ENCODE measurements at places on chromosomes 5 and 9.

DNA sequence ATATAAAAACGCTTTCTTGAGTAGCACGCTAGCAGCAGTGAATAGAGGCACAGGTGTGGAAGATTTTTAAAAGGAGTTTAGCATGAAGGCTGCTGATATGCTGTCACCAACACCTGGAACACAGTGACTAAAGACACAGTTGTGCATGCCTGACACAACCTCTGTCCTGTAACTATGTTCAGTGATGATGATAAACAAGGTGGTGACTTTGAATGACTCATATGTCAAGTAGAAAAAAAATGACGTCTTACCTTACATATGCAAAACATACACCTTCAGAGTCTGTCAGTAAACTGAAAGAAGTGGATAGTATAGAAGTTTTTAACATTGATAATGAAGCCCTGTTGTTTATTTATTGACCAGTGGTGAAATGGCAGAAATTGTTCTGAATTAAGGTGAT lies 66.2 kb upstream of the ADCY2 start:
- no peak for DNase-seq

GRCh38 chr5:172764861-172765765 lies 5.9 kb downstream of the DUSP1 start:
- DNase-seq: peak; percentile 89

- no peak for DNase-seq
Measured at GRCh38 chr9:93008457-93008856, 50.0 kb upstream of the SUSD3 start.

DNA sequence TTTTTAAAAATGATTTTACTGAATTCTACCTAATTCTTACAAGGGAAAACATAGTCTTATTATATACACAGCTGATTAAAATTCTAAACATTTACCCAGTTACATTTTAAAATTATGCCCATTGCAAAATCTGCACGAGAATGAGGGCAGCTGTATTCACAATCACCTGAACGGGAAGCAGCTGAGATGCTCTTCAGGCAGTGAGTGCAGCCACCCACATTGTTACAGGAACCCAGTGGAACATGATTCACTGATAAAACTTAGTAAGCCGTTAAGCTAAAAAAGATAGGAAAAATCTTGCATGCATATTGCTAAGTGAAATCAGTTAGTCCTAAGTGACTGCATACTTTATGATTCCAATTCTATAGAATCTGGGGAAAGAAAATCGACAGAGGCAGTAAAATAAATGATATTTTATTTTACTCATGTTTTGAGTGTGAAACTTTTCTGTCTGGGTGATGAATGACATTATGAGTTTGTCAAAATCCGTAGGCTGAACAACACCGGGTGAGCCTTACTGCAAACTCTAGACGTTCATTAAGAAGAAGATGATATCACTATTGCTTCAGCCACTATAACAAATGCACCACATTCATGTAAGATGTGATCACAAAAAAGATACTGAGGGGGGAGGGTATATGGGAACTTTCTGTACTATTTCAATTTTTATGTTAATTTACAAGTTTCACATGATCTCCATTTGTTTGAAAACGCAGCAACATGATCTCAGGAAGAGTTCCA lies 39.1 kb upstream of the FLT4 start:
- no peak for DNase-seq

GRCh38 chr9:132026932-132027585 lies 52.6 kb downstream of the MED27 start:
- no peak for DNase-seq

GRCh38 chr5:54098267-54098666 lies 212.1 kb downstream of the ARL15 start:
- no peak for DNase-seq

Measured in activated naive CD8-positive, alpha-beta T cell treated with anti-CD3 and anti-CD28 coated beads, Interleukin-2, amount 10 ng/mL, durations not matched to agents 7 days and 5 days (primary cell).